ENCODE measurements at places on chromosomes 2 and 18.

- no peak for DNase-seq
Observed at GRCh38 chr18:9561759-9562158, 52.6 kb downstream of the PPP4R1 start.

DNA sequence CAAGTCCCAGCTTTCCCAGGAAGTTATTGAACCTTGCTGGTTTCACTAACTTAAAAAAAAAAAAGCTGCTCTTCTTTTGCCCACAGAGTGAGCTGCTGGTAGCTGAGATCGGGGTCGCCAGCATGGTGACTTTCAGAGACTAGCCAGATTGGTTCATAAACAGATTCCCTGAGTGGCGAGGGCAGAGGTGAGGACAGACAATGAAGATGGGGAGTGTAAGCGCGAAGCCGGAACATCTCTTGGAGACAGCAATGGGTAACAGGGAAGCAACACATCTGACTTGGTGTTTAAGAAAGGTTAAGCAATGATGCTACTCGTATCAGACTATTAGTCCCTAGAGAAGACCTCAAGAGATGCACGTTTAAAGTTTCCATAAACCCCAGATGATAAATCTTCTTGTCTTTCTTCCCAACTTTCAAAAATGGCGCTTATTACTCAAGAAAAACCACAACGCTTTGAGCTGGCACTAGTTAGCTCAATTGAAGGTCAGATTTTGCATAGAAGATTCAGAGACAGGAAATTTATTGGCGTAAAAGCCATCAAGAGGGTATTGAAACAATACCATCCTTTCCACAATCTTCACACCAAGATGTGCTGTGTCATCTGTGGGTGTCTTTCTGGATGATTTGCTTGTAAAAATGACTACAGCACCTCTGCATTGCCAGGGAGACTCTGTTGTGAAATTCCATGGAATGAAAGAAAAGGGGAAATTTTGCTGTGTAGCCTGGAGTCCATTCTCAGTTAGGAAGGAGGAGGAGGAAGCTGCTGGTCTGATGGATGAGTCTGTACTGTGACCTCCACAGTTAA lies 193.1 kb upstream of the CXCR4 start:
- DNase-seq = peak; percentile 56

DNA sequence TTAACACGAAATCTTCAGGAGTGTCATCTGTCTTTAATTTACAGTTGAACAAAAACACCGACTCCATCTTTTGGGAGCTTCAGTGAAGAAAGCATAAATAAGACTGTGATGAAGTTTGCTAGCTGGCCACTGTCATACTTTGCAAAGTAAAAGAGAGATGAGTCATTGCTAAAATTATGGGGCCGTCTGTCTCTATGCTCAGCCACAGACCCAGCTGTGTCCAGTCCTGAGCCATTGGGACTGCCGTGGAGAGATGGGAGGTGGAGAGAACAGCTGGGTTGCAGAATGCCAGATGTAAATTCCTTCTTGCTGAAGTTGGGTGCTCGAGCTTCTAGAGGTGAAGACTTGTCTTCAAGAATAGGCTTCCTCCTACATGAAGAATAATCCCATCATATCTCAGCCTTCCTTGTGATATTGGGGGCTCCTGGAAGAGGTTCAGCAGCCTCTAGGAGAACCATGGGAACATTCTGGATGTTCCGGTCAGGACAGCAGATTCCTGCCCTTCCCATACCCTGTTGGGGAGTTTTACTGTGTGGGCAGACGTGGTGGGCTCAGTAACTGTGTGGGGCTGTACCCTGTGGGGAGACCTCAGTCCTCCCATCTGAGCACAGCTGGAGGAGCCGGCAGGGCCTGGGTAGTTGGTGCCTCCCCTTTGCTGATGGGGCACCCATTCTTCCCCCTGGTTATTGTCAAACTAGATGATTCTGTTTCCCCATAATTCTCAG lies 71.1 kb downstream of the LDLRAD4 start:
- no peak for DNase-seq

- DNase-seq = no peak
Observed at GRCh38 chr18:41870191-41870590, 84.8 kb upstream of the PIK3C3 start.

GRCh38 chr2:7476371-7476770 lies 559.2 kb downstream of the RNF144A start:
- DNase-seq = no peak

DNA sequence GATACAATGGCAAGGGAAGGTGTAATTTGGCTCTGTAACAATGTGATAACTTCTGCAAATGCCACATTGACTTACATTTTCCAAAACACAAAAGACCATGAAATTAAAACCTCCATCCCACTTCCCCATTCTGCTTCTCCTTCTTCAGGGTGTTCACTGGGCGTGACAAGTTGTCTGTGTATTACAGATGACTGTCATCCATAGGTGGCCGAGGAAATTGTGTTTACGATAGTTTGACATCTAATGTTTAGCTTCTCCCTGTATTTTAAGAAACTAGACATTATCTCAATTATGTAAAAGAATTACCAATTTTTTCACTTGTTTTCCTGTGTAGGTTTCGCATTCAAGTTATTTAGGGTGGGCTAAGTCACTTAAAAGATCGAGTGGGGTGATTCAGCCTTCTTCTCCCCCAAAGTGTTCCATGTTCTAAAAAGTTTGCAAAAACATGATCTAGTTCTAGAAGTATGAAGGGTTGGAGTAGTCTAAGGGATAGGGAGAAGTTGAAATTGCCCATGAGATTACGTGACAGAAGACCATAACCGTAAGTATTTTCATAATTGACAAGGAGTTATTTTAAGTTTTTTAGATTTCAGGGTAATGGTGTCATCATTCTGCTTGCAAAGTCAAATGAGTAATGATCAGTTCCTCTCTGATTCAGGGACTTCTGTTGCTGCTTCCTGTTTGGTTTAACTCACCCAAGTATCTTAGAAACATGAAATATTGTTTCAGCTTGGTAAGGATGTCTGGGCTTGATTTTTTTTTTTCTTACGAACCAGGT lies 25.2 kb upstream of the CYTIP start:
- DNase-seq = no peak

All from stimulated activated CD8-positive, alpha-beta memory T cell treated with anti-CD3 and anti-CD28 coated beads, Interleukin-4, amount 100 ng/mL, for 48 hours (primary cell).